NCI-H1417 (cell line): ENCODE measurements at places on chromosomes 4 and X.

DNA sequence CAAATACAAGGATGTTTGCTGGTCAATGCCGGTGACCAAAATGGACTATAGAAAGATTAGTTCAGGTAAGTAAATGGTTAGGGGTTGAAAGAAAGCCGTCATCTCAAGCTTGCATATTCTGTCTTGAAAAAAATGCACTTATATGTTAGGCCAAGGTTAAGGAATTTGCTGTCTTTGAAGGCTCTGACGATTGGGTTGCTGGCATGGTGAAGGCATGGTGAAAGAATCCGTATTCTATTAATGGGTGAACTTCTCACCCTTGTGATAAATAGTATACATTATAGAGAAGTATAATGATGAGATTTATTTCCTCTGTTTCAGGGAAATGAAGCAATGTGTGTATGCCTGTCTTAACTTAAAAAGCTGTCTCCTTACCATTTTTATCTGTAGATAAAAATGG, 132.6 kb downstream of the ADGRL3 start:
- DNase-seq: no peak

GRCh38 chrX:7586126-7586525, 256.8 kb upstream of the VCX start:
- peak; percentile 60 for DNase-seq

DNA sequence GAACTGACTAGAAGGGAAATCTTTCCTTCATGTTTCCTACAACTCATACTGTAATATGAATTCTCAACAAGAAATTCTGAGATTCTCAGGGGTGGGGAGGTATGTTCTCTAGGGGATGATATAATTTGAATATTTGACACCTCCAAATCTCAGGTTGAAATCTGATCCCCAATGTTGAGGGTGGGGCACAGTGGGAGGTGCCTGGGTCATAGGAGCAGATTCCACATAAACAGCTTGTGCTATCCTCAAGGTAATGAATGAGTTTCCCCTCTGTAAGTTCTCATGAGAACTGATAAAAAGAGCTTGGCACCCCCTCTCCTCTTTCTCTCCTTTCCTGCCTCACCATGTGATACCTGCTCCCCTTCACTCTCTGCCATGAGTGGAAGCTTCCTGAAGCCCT, 21.5 kb downstream of the FBXW7 start:
- no peak for DNase-seq

DNA sequence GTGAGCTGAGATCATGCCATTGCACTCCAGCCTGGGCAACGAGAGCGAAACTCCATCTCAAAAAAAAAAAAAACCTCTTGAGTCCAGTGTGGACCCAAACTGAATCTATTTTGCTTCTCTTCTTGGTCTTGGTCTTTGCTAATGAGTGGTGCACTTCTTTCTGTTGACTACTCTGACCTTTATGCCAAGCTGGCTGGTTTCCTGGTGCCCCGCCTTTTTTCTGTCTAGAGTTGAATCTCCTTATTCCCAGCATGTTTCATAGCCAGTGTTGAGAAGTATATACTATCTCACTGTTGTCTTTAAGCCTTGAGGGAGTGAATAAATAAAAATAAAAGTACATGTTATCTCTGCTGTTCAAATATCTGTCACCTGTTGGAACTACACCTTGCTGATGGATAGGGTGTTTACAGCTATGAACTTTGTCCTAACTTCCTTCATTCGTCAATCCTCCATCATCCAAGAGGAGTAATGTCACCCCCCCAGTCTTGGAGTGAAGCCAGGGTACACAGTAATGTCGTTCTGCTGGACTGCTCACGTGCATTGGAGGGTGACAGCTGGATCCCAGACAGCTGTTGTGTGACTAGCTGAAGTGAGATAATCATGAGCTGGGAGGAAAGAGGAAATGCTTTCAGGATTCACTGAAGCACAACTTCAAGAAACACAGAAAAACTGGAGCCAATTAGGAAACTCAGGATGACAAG, 99.3 kb upstream of the PRKG2 start:
- DNase-seq: peak; percentile 33

DNA sequence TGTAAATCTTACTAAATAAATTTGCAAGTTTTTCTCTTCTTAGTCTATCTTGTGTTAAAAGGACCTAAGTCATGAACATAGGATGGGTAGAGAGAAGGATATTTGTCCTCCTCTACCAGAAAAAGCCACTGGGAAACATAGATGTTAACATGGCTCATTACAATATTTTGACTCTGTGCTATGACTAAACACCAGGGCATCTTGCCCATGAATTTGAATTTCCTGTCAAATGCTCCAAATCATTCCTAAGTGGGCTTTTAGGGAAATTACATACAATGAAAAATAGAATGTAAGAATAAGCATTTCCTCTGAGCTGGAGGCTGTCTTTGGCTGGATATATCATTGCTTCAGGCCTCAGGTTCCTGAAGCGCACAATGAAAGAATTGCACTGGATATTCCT, 39.1 kb downstream of the ANOS1 start:
- DNase-seq: no peak

DNA sequence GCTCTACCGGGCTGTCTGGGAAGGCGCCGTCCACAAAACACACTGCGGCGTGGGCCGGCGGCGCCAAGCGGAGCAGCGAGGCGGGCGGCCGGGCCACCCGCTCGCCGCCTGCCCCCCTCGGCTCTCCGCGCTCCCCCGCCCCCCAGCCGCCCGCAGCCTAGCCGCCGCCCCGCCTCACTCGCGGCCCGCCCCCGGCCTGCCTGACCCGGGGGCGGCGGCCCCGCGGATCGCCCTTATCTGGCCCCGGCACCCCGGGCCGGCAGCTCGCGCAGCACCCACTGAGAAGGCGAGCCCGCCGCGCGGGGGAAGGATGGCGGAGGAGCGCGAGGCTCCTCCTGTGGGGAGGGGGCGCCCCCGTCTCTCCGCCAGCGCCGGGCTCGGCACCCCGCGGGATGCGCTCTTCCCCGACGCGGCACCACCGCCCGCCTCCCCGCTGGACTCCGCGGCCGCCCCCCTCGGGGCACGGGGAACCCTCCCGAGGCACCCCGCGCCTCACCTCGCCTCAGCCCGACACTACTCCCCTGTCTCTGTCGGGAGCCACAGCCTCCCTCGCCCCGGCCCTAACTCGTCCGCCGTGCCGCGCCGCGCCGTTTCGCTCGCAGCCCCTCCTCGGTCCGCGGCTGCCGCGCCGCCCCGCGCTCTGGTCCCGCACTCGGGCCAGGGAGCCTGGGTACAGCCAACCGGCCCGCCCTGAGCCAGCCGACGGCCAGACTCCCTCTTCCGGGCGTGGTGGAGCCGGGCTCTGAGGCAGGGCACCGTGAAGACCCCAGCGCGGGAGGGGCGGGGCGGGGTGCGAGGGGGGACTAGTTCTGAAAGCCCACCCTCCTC, 566 bp downstream of the ATP11C start:
- no peak for DNase-seq

GRCh38 chr4:7049739-7050138, 6.6 kb downstream of the TADA2B start:
- no peak for DNase-seq

GRCh38 chrX:148380650-148381561, 119.5 kb upstream of the AFF2 start:
- DNase-seq: no peak

- no peak for DNase-seq
Measured at GRCh38 chr4:118114720-118115119, 80.4 kb downstream of the NDST3 start.

DNA sequence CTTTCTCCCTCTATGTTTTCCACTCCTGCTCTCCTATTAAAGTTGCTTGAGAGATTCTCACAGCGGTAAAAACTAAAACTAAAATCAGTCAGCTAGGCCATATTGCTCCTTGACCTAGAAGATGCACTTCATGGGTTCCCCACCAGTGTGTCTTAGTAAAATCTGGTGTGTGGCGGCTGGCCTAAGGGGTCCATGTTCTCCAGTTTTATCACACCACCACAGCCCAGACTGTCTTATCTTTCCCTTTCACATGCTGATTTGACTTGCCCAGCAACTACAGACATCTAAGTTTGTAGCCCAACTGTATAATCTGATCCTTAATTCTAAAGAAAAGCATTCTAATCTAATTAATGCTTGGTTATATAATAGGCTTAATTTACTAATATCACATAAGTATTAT, 68.0 kb downstream of the ATP8A1 start:
- no peak for DNase-seq

DNA sequence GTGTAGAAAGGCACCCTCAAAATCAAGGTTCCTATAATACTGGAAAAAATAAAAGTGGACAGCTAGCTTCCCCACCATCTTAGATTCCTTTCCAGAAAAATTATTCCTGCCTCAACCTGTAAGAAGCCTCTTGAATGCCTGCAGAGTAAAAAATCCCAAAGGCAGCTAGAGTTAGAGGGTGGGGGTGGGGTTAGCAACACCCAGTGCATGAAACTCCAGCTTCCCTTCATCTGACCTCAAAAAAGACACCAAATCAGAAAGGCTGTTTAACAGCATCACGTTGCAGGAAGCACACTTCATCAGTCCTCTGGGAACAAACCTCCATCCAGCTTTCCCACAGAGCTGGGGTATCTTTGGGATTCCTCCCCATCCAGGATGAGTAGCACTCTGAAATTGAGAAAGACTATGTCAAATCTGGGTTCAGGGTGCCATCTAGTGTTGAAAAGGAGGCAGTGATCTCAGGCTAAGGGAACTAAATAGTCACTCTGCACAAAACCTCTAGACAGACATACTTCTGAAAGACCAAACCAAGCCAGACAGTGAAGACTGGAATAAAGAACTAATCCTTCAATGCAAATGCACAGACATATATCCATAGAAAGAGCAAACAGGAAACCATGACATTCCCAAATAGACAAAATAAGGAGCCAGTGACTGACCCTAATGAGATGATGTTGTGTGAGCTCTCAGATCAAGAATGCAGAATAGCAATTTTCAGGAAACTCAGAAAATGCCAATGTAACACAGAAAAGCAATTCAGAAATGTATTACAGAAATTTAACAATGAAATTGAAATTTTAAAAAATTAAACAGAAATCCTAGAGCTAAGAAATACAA, 97.9 kb downstream of the ARHGEF9 start:
- peak; percentile 62 for DNase-seq

DNA sequence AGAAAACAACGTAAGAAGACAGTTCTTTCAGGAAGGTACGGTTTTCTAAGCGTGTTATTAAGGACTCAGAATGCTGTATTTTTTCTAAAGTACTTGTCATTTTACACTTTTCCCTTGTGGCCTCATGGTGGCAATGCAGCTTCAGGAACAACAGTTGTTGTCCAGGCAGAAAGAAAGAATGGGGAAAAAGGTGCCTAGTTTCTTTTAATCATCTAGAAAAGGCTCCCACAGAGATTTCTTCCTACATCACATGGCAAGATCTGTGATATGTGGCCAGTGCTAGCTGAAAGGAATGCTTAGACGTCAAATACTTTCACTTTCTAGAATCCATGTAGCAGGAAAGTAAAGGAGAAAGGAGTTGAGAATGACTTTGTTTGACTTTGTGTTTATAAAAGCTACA, 49.0 kb upstream of the TRAM1L1 start:
- peak; percentile 80 for DNase-seq

GRCh38 chr4:5869966-5870619, 22.8 kb downstream of the CRMP1 start:
- DNase-seq: no peak

GRCh38 chr4:24229978-24230377, 340.1 kb upstream of the PPARGC1A start:
- no peak for DNase-seq

DNA sequence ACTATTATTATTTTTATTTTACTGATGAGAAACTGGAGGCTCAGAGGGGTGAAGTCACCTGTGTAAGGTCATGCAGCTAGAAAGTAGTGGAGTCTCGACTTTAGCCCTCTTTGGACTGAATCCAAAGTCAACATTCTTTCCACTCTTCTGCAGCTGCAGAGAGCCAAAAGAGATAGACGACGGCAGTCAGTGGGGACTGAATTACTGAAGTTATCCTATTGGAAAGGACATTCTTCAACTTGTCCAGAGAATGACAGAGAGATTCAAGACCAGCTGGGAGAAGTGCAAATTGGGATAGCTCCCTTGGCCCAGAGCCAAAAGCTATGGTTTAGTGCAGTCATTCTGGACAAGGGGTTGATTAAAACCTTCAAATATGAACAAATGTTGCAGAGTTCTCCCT, 42.5 kb downstream of the VGLL1 start:
- DNase-seq: no peak

GRCh38 chrX:153474718-153475117, 4.3 kb upstream of the HAUS7 start:
- DNase-seq: peak; percentile 14

GRCh38 chr4:142202404-142203332, 566.3 kb downstream of the IL15 start:
- DNase-seq: no peak

DNA sequence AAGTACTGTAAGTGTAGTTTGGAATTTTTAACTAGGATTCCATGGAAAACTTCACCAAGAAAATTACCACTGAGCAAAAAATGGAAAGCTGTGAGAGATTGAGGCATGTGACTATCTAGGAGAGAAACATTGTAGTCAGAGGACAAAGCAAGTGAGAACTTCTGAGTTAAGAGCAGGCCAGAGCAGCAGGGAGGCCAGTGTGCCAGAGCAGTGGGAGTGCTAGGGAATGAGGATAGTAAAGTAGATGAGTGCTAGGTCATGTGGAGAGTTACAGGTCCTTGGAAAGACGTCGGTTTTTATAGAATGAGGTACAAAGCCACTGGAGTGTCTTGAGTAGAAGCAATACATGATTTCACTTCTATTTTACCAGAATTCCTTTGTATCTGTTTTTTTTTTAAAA, 52.7 kb upstream of the FAT4 start:
- DNase-seq: no peak

- peak; percentile 63 for DNase-seq
Measured at GRCh38 chr4:26141911-26142638, 178.7 kb upstream of the RBPJ start.

DNA sequence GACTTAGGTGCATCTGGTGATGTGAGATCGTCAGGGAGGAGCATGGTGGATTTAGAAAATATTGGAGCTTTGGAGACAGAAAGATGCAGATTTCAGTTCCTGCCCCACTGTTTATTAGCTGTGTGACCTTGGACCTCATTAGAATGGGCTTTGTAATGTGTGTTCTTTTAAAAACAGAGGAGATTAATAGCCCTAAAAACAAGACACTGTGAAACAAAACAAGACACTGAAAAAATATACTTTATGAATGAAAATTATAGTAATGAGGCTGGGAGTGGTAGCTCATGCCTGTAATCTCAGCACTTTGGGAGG, 79.5 kb downstream of the EVC start:
- DNase-seq: no peak

GRCh38 chrX:8981723-8982122, 52.2 kb downstream of the FAM9B start:
- peak; percentile 15 for DNase-seq

- no peak for DNase-seq
Measured at GRCh38 chrX:50638123-50638522, 167.5 kb upstream of the DGKK start.

DNA sequence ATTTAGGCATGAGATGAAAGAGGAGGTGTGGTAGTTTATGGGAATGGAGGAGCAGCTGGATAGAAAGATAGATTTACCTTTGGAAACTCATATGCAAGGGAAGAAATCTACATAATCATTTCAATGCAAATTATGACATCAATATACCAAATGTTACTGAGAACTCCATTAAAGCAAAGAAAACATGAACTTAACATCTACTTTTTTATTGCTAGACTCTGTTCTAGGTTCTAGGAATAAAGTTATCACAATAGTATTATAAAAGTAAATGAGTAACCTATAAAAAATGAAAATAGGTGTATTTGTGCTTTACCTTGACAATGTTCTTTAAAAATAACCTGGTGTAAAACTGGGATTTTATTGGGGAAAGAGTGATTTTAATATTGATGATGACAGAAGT, 221.6 kb upstream of the SLIT2 start:
- no peak for DNase-seq
